ENCODE measurements at places on chromosomes 1 and 21. TPM values are rescaled to one million over a fixed set of nuclear protein-coding genes. Genes with fewer than 3 reads are reported as not detected.

GRCh38 chr1:26028490-26028980 lies 7.0 kb downstream of the EXTL1 start:
- no peaks in the 10 kb centered on the region for H3K27me3 ChIP-seq
- no peaks in the 10 kb centered on the region for H3K36me3 ChIP-seq
- no peak overlapping the region for H3K27ac ChIP-seq
- DNase-seq = no peak

DNA sequence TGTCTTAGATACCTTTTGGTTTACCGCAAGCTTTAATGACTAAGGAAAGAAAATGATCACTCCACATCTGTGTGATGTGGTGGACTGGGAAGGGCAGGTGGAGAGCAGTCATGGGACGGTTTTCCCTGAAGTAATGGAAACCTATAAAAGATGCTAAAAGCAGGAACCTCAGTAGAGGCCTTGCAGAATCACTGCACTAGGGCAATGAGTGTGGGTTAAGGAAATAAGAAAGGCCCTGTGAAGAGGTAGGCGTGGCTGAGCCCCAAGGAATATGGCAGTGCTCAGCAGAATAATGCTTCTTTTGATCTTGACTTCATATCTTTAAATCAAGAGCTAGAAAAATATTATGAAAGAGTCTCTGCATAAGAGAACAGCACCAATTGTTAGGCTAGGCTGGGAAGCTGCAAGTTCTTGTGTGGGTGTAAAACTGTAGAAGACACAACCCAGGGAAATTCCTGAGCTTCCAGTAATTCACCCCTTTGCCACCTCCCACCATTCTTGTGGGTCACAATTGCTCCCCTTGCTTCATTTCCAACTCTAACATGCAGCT lies 49.9 kb downstream of the CLCA4 start:
- H3K4me1 ChIP-seq = no peaks in the 10 kb centered on the region
- H3K36me3 ChIP-seq = no peaks in the 10 kb centered on the region
- H3K27ac ChIP-seq = no peak overlapping the region
- no peak for DNase-seq

GRCh38 chr1:226798427-226799411 lies 59.6 kb upstream of the ITPKB start:
- H3K4me3 ChIP-seq = no peak overlapping the region
- H3K4me1 ChIP-seq = peaks cover 4% of the 10 kb centered on the region
- peak overlapping the region; percentile 49 for H3K27ac ChIP-seq

GRCh38 chr1:190320952-190321351 lies 156.7 kb downstream of the BRINP3 start:
- H3K4me3 ChIP-seq = no peak overlapping the region
- no peaks in the 10 kb centered on the region for H3K4me1 ChIP-seq
- no peak overlapping the region for H3K27ac ChIP-seq
- DNase-seq = no peak
- no peaks in the 10 kb centered on the region for H3K27me3 ChIP-seq
- H3K36me3 ChIP-seq = no peaks in the 10 kb centered on the region

DNA sequence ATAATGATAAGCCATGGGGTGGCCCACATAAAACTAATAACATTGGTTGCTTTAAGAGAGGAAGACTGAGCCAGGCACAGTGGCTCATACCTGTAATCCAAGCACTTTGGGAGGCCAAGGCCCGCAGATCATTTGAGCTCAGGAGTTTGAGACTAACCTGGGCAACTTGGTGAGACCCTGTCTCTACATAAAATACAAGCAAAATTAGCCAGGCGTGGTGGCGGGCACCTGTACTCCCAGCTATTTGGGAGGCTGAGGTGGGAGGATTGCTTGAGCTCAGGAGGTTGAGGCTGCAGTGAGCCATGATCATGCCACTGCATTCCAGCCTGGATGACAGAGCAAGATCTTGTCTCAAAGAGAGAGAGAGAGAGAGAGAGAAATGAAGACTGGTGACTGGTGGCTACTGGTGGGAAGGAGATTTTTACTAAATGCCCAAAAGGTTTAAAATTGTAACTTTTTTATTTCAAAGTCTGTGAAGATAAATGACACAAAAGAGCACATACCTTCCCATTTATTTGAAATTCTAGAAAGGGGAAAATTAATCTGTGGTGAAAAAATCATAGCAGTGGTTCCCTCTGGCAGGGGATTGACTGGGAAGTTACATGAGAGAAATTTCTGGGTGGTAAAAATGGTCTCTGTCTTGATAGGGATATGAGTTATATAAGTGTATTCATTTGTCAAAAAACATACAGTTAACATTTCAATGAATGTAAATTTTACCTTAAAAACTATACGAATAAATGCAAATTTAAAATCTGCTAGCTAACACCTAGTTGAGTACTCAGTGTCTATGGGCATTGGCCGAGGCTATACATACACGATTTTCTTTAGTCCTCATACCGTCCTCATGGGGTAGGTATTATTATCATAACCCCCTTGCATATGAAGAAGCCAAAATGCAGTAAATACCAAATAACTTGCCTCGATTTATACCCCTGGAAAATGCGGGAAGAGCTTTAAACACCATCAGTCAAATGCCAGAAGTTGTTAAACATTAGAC lies 2.2 kb upstream of the NBPF1 start:
- H3K4me3 ChIP-seq = no peak overlapping the region
- peaks cover 16% of the 10 kb centered on the region for H3K4me1 ChIP-seq
- peak; percentile 60 for DNase-seq
- peaks cover 19% of the 10 kb centered on the region for H3K36me3 ChIP-seq
- H3K27me3 ChIP-seq = no peaks in the 10 kb centered on the region

DNA sequence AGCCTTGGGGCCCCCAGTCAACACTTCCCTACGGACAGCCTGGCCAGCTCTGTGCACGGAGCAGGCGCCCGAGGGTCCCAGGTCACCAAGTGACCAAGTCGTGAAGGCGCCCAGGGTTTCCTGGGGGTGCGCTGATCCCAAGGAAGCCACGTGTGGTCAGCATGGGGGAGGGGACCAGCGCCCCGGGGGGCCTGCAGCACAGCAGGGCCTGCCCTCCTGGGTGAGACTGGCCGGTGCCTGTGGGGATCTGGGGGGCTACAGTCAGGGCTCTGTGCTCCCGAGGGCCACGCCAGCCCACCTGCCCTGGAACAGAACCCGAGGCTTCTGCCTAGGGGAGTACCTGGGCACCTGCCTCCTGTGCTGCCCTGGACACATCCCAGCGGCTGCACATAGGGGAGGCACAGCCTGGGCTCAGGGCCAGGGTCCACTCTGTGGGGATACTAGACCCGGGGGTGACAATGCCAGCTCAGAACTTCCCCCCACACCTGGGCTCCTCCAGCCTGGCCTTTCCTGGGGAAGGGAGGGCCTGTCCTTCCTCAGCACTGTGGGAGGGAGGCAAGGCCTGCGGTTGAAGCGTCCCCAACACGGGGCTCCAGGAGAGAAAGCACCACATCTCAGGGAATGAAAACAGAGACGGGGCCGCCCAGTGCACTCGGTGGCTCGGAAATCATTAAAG lies 6.2 kb upstream of the POFUT2 start:
- H3K4me3 ChIP-seq = no peak overlapping the region
- peak overlapping the region; percentile 94 for H3K27ac ChIP-seq
- H3K27me3 ChIP-seq = no peaks in the 10 kb centered on the region

- H3K27ac ChIP-seq = no peak overlapping the region
- DNase-seq = no peak
These were observed 428.3 kb upstream of the ZRANB2 start for GRCh38 chr1:71509051-71509595.

- no peak for DNase-seq
- H3K27ac ChIP-seq = no peak overlapping the region
- peaks cover 2% of the 10 kb centered on the region for H3K4me1 ChIP-seq
- H3K4me3 ChIP-seq = no peak overlapping the region
- H3K36me3 ChIP-seq = no peaks in the 10 kb centered on the region
- H3K27me3 ChIP-seq = no peaks in the 10 kb centered on the region
These were observed 33.0 kb upstream of the TRABD2B start for GRCh38 chr1:48030211-48030610.

DNA sequence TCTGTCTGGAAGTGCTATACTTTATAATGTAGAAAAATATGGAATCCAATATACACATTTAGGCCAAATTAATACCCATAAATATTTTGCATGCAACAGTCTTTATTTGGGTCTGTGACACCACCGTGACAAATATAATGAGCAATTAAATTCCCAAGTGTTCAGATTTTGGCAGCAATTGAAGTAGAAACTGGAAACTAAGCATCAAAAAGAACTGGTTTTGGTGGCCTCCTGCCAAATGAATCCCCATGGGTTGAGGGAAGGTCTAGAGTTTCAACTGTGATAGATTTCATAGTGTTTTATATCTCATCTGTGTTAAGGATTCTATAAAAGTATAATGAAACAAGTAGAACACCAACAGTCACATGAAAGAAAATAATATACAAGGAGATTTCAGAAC lies 88.4 kb downstream of the DPYD start:
- no peak overlapping the region for H3K27ac ChIP-seq
- no peaks in the 10 kb centered on the region for H3K27me3 ChIP-seq
- no peak overlapping the region for H3K4me3 ChIP-seq
- no peak for DNase-seq
- no peaks in the 10 kb centered on the region for H3K4me1 ChIP-seq

DNA sequence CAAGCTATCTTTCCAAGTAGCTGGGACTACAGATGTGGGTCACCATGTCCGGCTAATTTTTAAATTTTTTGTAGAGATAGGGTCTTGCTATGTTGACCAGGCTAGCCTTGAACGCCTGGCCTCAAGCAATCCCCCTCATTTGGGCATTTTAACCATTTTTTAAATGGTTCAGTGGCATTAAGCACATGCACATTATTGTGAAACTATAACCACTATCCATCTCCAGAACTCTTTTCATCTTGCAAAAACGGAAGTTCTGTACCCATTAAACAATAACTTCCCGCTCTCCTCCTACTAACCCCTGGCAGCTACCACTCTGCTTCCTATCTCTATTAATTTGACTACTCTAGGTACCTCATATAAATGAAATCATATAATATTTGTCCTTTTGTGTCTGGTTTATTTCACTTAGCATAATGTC lies 4.8 kb upstream of the IL6R start:
- no peak overlapping the region for H3K27ac ChIP-seq
- H3K27me3 ChIP-seq = no peaks in the 10 kb centered on the region
- H3K4me3 ChIP-seq = no peak overlapping the region
- DNase-seq = peak; percentile 2
- peaks cover 10% of the 10 kb centered on the region for H3K4me1 ChIP-seq

DNA sequence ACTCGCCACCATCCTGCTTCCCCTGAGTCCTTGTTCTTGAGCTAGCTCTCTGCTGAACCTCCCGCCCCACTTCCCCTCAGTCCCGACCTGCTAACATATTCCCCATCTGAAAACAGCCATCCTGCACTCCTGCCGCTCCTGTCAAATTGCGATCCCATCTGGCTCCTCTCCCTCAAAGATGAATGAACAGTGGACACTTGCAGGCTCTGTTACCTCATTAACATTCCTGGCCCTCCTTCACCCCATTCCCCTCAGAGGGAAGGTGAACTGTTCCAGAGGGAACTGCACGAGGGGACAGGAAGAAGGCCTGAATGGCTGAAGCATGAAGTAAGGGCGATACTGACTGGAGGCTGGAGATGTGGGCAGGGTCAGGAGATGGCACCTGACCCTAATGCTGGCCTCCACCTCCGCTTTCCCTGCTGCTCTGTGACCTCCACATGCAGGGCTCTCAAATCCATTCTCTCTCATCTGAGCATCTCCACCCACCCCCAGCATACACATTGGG lies 7.4 kb upstream of the CELSR2 start:
- peaks cover 13% of the 10 kb centered on the region for H3K4me1 ChIP-seq
- H3K27me3 ChIP-seq = no peaks in the 10 kb centered on the region
- no peak overlapping the region for H3K27ac ChIP-seq
- H3K4me3 ChIP-seq = no peak overlapping the region
- DNase-seq = peak; percentile 26

DNA sequence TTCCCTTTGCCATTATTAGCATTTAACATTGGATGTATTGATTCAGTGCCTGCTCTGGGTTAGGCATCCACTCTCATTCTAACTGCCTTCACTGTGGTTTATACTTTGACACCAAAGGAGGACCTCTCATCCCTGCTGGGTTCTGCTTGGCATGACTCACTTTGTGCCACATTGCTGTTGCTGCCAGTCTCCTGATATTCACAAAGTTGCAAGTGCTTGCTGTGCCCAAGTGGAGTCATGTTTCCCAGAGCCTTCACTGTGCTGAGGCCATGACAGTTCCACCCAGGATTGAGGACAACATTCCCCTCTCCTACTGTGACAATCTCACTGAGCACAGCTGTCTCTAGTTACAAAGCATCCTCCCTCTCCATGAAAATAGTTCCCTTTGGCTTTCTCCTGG lies 519.9 kb upstream of the USP24 start:
- no peaks in the 10 kb centered on the region for H3K4me1 ChIP-seq
- no peak overlapping the region for H3K27ac ChIP-seq
- DNase-seq = no peak

DNA sequence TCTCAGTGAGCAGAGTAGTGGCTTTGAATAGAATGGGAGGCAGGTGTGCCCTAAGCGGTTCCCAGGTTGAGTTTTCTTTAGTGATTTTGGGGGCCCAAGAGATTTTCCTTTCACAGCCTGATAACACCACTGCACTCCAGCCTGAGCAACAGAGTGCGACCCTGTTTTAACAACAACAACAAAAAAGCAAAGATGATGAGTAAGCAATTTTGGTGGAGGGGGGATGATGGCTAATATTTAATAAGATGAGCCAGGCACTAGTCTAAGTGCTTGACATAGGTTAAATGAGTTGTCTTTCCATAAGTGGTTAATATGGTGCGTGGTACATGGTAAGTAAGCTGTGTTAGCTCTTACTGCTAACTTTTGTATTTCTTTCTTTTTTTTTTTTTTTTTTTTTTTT lies 2.0 kb downstream of the RNPEP start:
- H3K27ac ChIP-seq = no peak overlapping the region
- peaks cover 13% of the 10 kb centered on the region for H3K4me1 ChIP-seq
- DNase-seq = peak; percentile 1
- no peak overlapping the region for H3K4me3 ChIP-seq
- peaks cover 9% of the 10 kb centered on the region for H3K36me3 ChIP-seq

DNA sequence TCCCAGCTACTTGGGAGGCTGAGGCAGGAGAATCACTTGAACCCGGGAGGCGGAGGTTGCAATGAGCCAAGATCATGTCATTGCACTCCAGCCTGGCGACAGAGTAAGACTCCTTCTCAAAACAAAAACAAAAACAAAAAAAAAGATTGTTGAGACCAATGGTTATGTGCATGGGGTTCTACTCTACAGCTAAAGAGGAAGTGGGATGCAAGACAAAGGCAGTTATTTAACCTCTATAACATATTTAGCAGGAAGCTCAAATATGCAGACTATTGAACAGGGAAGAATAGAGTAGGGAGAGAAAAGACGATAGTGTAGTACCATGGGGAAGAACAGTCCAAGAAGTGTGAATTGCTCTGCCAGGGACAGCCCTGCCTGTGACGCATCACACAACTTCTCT lies 227.7 kb downstream of the SMYD3 start:
- H3K27ac ChIP-seq = no peak overlapping the region
- no peak overlapping the region for H3K4me3 ChIP-seq
- no peaks in the 10 kb centered on the region for H3K27me3 ChIP-seq
- no peak for DNase-seq
- no peaks in the 10 kb centered on the region for H3K4me1 ChIP-seq

Gene SRRM1
- total RNA-seq = 113 TPM

Gene RHD
- not detected for total RNA-seq

Gene FRRS1
- total RNA-seq = 6.8 TPM

Gene S100A7A
- not detected for total RNA-seq

Gene MIXL1
- not detected for total RNA-seq

Gene RNF223
- 0.55 TPM for total RNA-seq
